Cardiac muscle cell (in vitro differentiated cells and primary cell): ENCODE measurements at places on chromosomes 13 and 19.

DNA sequence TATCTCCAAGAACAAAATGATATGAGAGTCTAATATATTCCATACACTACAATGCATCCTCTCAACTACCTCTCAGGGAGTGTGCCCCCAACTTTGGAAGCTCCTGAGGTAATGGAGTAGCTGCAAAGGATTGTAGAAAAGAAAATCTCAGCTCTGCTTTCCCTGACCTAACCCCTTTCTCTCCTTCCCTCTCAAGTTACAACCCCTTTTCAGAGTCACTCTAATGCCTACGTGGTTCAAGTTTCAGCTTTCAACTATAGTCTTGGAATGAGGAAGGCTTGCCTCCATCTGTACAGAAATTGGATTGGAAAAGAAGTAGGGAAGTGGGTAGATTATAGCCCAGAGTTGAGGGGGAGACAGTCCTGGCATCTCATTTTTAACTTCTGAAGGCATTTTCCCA lies 256.0 kb downstream of the PCDH9 start:
- DNase-seq = no peak

GRCh38 chr19:56149656-56150038 lies 8.6 kb downstream of the ZNF444 start:
- no peak for DNase-seq

DNA sequence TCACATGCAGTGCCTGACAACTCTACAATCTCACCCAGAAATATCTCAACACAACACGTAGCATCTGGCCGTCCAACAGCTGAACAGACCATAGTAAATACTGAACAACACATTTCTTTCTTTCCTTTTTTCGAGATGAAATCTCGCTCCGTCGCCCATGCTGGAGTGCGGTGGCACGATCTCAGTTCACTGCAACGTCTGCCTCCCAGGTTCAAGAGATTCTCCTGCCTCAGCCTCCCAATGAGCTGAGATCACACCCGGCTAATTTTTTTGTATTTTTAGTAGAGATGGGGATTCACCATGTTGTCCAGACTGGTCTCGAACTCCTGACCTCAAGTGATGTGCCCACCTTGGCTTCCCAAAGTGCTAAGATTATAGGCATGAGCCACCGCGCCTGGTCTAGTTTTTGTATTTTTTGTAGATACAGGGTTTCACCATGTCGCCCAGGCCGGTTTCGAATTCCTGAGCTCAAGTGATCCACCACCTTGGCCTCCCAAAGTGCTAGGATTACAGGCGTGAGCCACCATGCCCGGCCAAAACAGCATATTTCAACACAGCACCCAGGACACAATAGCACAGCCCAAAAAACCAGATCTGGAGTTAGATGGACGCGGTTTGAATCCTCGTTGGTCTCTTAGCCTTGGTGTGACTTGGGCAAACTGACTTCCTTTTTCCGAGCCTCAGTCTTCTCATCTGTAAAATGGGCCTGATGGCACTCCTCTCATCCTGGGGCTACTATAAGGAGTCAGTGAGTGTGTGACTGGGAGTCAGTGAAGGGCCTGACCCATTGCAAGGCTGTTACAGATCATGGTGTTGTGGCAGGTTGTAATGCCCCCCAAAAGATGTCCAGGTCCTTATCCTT lies 22.6 kb downstream of the CYP2A6 start:
- no peak for DNase-seq

DNA sequence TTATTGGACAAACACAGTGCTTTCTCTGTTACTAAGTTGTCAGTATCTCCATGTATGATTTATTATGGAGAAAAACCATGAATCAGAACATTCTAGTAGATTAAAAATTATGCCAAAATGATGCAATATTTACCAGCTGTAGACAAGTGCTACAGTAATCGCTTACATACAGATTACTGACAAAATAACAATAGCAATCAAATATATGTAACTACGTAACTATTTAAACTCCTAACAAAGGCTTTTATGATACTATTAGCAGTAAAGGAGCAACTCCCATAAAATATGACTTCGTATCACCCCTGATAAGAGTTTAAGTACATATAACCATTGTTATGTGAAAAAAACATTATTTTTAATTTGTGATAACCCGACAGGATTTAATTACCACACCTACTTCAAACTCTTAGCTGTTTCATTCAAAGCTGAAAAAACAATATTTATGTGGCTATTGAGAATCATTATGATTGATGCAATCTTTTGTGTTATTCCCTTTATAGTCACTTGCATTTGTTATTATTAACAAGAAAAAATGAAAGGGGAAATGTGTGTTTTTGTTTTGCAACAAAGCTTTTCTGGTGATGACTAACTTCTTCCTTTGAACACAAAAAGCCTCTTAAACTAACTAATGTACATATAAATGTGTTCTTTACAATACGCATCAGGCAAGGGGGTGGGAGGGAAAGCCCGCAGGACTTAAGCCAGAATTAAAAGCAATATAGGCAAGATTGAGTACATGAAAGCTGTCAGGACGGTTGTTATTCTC lies 147.4 kb downstream of the ABCC4 start:
- DNase-seq = peak; percentile 44

- DNase-seq = peak; percentile 61
These were observed 1.1 kb upstream of the ERF start for GRCh38 chr19:42255766-42256745.

DNA sequence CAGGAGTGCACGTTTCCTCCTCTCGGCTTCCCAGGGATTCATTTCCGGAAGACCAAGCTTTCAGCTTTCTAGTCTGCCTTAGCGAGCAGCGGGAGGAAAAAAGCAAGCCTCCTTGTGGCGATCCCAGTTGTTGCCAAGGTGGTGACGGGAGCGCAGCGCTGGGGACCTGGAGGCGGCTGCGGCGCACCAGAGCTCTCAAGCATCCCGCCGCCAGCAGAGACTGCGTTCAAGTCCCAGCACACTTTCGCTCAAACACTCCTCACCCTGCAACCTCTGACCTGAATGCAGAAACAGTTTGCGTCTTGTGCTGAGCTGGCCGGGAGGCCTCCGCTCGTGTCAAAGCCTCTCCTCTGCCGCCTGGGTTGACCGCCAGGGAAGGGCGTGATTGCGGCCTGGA lies 4.9 kb downstream of the GSX1 start:
- peak; percentile 47 for DNase-seq

GRCh38 chr19:15421136-15421695 lies 2.4 kb upstream of the AKAP8L start:
- DNase-seq = no peak

- DNase-seq = peak; percentile 92
These were observed 7.7 kb upstream of the CXCL17 start for GRCh38 chr19:42450314-42450934.

GRCh38 chr13:27962128-27962841 lies 6.8 kb downstream of the CDX2 start:
- DNase-seq = no peak

DNA sequence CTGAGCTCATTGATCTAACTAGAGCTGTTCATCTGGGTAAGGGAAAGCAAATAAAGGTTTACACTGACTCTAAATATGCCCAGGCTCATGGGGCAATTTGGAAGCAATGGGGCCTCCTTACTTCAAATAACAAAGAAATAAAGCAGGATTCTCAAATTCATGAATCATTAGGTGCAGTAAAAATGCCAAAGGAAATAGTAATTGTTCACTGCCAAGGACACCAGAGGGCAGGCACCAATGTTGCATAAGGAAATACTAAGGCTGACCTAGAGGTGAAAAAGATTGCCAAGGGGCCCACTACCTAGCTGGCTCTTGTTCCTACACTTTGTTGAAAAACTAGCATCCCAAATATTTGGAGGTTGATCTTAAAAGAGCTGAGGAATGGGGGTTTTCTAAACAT lies 1686.7 kb upstream of the MIR17HG start:
- no peak for DNase-seq

GRCh38 chr13:65911546-65912193 lies 1318.5 kb downstream of the PCDH9 start:
- no peak for DNase-seq

DNA sequence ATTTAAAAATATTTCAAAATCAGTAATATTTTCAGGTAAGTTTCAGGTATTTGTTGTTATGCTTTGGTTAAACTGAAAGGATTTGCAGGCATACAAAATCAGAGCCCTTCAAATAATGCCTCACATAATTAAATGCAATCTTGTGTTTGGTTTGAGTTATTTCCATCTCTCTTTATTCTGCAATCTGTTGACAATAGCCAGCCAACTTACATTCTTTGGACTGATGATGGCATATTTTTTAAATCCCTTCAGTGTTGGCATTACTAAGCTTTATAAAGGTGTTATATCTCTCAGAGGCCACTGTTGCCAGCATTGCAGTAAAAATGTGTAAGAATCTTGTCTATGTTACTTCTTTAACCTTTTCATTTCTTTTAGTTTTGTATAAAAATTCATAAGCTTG lies 257.2 kb upstream of the RFC3 start:
- DNase-seq = no peak

- no peak for DNase-seq
These were observed 20.2 kb upstream of the POMP start for GRCh38 chr13:28638756-28639155.

GRCh38 chr13:26037302-26037701 lies 14.5 kb downstream of the SHISA2 start:
- peak; percentile 43 for DNase-seq

DNA sequence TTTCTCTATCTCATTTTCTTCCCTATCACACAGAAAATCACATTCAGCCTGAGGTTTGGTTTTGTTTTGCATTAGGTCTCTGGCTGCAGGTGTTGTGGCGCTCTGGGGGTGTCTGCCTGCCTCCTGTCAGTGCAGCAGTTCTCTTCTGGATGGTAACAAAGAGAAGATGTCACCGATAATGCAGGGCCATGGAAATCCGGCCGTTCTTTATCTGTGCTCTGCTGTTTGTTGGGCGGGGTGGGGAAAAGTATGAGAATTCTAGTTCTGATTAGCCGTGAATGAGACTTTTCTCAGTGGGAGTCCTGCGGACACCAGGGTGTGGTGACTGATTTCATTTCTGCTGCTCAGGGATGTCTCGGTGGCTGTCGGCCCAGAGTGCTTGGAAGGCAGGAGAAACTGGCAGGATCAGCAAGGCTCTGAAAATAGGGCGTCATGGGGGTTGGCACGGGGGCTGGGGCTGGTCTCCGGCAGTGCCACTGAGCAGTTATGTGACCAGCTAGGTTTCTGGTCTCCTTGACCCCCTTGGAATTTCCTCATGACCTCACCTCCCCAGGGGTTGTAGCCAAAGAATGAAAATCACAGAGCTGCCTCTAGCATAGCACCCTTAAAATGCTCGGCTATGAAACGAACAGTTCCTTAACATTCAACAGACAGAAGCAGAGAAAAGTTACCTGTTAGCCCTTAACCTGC lies 5.0 kb downstream of the RNF113B start:
- no peak for DNase-seq

DNA sequence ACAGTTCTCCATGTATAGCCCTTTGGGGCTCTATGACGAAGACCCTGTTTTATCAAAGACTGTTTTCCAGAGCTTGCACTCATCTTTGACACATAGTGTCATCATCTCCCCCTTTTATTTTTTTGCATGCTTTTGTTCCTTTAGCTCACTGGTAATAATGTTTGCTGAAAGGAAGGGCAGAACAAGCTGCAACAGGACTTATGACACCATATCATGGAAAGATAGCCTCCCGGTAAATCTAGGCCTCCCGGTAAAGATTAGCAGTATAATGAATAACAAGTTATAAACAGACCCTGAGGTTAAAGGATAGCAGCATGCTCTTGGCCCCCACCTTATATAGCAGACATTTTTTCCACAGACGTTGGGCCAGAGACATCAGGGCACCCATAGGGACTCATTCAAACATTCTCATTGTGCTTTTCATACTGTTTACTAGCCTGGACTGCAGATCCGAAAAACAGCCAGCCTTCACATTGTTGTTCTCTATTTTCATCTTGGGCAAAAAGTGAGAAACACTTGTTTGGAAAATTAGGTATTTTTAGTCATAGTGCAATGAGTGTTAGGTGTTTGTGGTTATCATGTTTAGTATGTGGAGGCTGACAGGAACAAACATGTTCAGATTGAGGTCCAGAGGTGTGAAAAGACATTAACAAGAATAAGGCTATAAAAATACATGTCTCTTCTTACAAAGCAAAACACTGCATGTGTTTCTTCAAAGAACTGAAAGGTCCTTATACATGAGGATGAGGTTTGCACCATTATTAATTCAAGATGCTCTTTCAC lies 136.9 kb upstream of the SPRY2 start:
- no peak for DNase-seq

DNA sequence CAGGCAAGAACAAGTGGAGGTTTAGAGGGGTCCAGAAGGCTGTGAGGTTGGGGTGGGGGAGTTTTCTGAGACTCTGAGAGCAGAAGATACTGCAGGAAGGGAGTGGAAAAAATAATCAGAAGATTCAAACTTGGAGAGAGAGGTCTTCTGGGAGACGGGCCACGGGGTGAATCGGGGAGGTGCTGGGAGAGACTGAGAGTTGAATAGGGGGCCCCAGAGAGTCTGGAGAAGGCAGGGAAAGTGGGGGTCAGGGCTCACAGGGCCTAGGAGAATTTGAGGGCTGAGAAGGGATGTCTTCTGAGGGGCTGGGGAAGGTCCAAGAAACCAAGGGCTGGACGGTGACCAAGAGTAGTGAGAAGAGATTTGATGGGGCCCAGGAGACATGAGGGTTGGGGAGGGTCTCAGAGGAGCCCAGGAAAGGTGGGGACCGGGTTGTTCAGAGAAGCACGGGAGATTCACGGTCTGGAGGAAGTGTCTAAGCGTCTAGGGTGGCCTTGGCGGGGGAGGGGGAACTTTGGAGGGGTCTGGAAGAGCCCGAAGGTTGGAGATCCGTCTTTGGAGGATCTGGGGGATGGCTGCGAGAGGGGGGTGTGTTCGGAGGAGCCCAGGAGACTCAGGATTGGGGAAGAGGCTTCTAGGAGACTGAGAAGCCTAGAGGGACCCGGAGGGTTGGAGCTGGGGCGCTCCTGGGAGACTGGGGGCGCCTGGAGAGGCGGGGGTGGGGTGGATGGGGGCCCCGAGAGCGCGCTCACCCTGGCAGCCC lies 1.5 kb downstream of the KCNC3 start:
- DNase-seq = no peak

- no peak for DNase-seq
These were observed 10.4 kb upstream of the ZNF586 start for GRCh38 chr19:57759096-57759495.

GRCh38 chr13:79919091-79919490 lies 421.8 kb downstream of the SPRY2 start:
- no peak for DNase-seq
